Head of caudate nucleus (tissue), 42 donors: ENCODE measurements at places on chromosomes 3 and 15.

DNA sequence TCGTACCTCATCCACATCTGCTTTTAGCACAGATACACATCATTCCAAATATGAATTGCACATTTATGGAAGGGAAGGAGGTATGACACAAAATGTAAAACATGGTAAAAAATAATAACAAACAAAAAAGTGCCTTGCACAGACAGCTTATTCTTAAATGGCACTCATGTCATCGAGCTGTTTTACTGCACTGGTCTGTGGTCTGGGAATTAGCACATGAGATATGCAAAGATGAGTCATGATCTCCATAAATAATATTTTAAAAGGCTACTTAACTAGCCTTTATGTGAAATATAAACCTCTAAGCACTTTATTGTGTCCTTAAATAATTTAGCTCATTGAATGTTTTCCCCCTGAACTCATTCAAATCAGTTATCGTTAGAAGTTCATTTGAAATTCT is 142.2 kb upstream of the ZNF385D start:
- no peak for DNase-seq

GRCh38 chr15:47439146-47440111 is 277.9 kb upstream of the SEMA6D start:
- DNase-seq, result no peak

DNA sequence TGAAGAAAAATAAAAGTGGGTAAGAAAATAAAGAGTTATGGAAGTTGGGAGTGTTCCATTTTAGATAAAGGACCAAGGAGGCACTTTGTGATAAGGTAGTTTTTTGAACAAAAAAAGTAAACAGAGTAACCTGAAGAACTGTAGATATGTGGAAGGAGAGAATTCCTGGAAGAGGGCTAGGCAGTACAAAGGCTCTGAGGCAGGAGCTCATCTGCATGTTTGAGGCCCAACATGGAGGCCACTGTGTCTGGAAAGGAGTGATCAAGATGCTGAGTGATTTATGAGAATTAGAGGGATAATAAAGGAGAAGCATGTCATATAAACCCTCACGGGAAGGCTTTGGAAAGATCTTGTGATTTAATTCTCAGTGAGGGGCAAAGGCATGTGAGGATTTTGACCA is 126.5 kb downstream of the DTWD1 start:
- DNase-seq, result no peak

DNA sequence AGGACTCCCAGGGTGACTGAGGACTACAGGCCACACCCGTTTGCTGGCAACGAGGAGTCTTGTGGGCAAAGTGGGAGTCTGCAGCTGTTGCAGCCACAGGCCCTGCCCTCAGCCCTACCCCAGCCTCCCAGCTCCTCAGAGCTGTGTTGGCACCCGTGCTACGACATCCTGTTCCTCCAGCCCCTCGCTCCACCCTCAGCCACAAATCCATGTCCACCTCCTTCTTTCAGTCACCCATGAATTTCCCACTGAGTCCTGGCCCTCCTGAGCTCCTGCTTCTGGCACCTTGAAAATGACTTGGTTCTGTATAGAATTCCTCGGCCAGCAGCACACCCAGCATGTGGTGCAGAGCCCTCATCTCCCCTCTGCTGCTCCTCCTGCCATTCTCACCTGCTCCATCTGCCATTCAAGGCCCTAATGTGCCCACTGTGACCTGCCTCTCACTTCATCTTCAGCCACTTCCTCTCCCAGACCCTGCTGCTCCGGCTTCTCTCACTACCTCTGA is 20.9 kb upstream of the VILL start:
- DNase-seq, result no peak

- peak; percentile 94 for DNase-seq
Measured at GRCh38 chr3:52455283-52456168, at the start of gene NISCH. NISCH (plus strand) TSS chr3:52455604; CDS start chr3:52455642, 38 bp downstream.

GRCh38 chr3:160665784-160666526 is 11.0 kb upstream of the ARL14 start:
- no peak for DNase-seq

DNA sequence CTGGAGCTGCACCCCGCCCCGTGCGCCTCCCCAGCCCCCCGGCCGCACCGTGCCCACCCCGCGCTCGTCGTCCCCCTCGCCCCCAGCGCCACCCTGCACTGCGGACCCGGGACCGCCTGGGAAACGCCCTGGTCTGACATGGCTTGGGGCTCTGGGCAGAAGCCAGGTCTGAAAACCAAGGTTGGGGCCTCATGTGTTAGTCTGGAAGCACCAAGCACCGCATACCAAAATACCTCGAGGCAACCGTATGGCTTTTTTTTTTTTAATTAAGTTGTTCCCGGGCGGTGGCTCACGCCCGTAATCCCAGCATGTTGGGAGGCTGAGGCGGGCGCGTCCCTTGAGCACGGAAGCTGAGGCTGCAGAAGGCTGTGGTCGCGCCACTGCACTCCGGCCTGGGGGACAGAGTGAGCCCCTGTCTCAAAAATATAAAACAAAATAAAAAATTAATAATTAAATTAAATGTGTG is 91.5 kb upstream of the CHD2 start:
- DNase-seq, result no peak

- no peak for DNase-seq
Measured at GRCh38 chr15:78101423-78102105, 9.2 kb downstream of the SH2D7 start.

DNA sequence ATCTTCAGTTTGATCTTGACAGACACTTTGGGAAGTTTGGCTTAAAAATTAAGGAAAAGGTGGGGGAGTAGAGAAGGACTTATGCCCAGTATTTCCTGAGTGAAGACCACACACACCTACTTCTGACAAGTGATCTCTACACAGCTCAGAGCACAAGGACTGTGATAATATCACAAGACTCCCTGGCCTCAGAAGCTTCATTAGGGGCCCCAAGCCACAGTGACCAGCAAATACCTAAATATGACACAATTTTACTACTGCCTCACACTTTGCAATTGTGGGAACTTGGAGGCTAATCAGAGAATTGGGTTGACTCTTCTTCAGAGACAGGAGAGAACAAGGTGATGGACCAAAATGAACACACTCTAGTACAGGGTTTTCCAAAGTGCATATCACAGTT is 2.6 kb downstream of the ILDR1 start:
- DNase-seq, result no peak

- DNase-seq, result no peak
Measured at GRCh38 chr3:138361561-138361971, 13.2 kb downstream of the MRAS start.

GRCh38 chr15:79396850-79397249 is 35.3 kb upstream of the MINAR1 start:
- no peak for DNase-seq

DNA sequence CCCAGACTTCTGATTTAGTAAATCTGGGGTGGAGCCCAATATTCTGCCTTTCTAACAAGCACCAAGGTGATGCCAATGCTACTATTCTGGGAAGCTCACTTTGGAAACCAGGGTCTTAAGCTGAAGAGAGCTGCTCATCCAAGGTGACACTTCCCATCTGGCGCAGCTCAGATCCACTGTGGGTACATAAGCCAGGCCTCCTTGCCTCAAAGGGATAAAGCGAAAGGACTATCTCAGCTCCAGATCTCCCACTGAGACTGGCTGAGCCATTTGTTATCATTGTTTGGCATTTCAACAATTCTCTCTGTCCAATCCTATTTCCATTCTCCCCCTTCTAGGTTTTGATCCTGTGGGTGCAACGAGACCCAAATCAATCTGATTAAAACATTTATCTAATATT is 323.8 kb downstream of the GBE1 start:
- no peak for DNase-seq

GRCh38 chr15:97678656-97679055 is 281.8 kb upstream of the ARRDC4 start:
- DNase-seq, result no peak

DNA sequence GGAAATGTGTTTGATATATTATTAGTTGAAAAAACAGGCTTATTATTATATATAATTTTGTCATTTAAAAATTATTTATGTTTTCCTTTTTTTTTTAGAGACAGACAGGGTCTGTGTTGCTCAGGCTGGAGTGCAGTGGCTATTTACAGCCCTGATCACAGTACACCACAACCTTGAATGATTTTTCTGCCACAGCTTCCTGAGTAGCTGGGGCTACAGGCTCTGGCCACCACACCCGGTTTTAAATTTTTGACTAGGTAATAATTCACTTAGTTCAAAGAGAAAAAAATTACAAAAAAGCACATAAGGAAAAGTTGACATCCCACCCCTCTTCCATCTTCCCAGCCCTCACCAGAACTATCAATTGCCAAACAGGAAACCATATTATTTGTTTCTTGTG is 4.7 kb upstream of the CEMIP start:
- no peak for DNase-seq

GRCh38 chr3:107588217-107588616 is 65.5 kb downstream of the BBX start:
- DNase-seq, result no peak

DNA sequence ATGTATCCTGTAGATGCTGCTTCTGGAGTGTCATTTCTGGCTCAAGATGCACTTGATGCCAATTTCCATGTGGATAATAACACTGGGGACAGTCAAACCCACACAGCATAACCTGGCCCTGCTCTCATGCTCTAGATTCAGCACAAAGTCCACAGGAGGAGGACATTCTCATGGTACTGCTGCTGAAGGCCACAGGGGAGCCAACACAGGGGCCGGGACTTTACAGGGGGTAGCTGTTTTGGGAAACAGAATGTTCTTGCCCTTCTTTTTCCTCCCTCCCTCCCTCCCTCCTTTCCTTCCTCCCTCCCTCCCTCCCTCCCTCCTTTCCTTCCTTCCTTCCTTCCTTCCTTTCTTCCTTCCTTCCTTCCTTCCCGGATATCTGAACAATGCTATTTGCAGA is 477.4 kb downstream of the PDCD6IP start:
- no peak for DNase-seq

- peak; percentile 36 for DNase-seq
Measured at GRCh38 chr3:42982645-42983412, 3.7 kb downstream of the GASK1A start.

GRCh38 chr3:133376810-133377209 is 23.0 kb upstream of the BFSP2 start:
- no peak for DNase-seq
